ENCODE measurements at places on chromosomes 5 and 9.
A peak's percentile ranks its signal among the peaks of the same experiment; 100 is the strongest.

DNA sequence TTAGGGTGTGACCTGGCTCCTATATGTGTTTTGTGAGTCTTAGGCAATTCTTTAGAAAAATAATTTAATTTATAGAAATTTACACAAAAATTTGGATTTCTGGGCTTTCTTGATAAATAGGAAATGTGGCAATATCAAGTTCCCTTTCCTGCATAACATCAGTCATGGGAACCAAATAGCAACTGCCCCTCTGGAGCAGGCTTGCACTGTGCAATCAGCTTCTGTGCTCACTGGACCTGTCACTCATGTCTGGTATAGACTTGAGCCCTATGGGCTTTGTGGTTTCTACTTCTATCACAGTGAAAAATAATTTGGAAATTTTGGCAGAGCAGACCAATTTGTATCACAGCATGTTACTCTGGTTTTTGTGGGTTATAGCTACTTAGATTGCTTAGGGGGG lies 131.7 kb downstream of the ADGRV1 start:
- no peak for DNase-seq

GRCh38 chr5:154509784-154510555 lies 31.9 kb upstream of the HAND1 start:
- DNase-seq, result no peak

DNA sequence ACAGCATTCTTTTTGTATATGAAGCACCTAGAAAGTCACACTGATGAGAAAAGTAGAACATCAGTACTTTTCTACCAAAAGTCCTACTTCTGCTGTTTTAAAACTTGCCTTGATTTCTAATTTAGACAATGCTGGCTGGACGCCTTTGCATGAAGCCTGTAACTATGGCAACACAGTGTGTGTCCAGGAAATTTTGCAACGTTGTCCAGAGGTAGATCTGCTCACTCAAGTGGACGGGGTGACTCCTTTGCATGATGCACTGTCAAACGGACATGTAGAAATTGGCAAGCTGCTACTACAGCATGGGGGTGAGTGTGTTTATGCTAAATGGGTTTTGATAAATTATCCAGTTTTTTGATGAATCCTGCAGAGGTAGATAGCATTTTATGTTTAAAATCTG lies 73.5 kb downstream of the SLF1 start:
- DNase-seq, result peak; percentile 26

DNA sequence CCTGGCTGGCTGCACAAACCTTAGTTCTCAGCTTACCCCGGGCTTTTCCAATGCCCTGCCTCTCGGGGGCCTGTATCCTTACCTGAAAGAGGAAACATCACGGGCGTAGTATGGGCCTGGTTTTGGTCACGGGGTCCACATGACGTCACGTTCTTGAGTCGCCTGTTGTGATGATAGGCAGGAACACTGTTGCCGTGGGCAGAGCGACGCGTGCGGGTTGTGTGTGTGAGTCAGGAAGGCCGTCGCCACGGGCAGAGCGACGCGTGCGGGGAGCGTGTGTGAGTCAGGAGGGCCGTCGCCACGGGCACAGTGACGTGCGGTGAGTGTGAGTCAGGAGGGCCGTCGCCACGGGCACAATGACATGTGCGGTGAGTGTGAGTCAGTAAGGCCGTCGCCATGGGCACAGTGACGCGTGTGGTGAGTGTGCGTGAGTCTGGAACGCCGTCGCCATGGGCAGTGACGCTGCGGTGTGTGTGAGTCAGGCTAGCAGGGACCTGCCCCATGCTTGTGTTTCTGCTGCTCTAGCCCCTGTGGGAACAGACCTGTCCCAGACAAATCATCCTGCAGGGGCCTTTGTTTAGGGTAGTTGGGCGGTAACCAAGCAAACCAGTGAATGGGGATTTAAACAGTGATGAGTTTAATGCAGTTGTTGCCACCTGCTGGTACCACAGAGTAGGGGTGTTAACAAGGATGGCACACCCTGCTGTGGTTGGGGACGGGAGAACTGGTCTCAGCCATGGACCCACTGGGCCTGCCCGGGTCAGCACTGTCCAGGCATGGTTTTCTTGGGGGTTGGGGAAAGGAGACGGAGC lies 19.8 kb downstream of the TRIP13 start:
- DNase-seq, result peak; percentile 90

GRCh38 chr9:121252104-121252851 lies 15.7 kb upstream of the GSN start:
- no peak for DNase-seq

DNA sequence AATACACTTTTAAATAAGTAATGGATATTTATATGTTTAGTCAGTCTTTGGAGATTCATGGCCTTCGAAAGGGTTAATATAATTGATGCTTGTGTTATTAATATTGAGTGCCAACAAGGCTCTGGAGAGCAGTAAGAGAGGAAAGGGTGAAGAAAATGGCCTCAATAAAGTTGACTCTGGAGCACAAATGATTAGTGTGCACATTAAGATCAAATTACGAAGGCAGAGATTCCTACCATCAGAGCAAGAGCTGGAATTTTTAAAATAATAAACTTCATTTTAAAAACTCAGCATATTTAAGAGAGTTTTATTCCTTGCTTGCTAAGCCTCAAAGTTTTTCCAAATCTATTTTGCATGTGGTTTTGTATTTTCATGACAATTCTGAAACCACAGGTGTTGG lies 14.8 kb downstream of the SLC44A1 start:
- no peak for DNase-seq

DNA sequence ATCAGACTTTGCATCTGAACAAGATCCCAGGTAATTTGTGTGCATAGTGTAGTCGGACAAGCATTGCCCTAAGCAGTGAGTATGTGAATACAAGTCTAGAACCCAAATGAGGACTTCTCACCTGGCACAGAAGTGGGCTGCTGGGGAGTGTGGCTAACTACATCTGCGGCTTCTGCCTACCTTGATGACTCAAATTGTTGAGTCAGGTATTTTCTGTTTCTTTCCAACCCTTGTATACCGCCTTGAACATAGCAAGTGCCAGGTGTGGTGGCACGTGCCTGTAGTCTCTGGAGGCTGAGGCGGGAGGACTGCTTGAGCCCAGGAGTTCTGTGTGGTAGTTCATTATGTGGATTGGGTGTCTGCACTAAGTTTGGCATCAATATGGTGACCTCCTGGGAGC lies 7.9 kb upstream of the JADE2 start:
- no peak for DNase-seq

GRCh38 chr5:149221326-149221725 lies 50.3 kb upstream of the AFAP1L1 start:
- DNase-seq, result peak; percentile 34

DNA sequence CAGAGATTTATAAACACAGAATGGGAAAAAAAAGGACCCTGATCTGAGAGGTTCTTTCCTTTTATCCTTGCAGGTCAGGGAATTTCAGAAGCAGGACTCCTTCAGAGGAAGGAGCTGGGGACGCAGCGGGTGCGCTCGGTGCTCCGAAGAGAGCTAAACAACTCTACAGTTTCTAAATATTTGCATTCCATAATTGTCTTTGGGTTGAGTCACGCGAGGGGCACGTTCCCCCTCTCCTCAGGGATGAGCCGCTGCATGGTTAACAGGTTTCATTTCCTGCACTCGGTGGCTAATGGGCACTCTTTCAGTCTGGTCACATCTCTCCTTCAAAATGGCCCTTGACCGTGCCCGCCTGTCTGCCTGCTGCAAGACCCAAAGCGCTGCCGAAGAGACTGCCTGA lies 165.0 kb upstream of the HMHB1 start:
- DNase-seq, result peak; percentile 17

- no peak for DNase-seq
Observed at GRCh38 chr5:151631941-151632340, 40.8 kb upstream of the FAT2 start.

DNA sequence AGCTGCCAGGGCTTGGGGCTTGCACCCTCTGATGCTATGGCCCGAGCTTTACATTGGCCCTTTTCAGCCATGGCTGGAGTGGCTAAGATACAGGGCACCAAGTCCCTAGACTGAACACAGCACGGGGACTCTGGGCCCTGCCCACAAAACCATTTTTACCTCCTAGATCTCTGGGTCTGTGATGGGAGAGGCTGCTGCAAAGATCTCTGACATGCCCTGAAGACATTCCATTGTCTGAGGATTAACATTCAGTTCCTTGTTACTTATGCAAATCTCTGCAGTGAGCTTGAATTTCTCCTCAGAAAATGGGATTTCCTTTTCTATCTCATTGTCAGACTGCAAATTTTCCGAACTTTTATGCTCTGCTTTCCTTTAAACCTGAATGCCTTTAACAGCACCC lies 337.0 kb upstream of the SMC2 start:
- DNase-seq, result no peak

DNA sequence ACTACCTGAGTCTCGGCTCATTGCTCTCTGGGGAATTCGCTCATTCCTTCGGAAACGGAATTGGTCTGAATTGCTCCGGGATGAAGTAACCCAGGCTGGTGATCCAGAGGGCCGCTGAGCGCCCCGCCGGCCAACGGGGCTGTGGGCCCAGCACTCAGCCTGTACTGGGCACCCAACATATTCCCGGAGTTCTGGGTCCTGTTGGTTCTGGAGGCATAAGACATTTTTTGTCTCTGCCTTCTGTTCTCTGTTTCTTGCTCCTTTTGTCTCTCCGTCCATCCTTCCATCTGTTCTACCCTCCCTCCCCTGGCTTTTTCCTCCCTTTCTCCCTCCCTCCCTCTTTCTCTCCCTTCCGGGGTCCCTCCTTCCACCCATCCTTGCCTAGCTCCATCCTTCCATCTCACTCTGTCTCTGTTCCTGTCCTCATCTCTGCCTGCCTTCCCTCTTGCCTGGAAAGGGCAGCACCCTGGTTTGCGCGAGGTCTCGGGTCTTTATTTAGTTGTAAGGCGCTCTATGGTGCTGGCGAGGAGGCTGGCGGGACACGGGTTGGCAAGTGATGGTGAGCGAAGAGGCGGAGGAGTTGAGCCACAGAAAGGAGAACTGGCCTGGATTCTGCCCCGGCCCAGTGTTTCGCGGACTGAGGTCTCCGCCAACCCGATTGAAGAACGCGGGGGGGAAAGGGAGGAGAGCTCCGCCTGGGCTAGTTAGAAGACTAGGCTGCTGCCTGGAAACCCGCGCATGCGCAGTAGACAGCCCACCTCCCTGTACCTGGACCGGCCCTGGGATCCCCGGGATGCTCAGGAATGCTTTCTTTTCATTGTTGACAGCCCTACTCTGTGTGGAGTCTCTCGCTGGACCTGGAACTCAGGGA lies 1468.0 kb downstream of the FOXD4L5 start:
- peak; percentile 61 for DNase-seq

GRCh38 chr5:104146652-104147051 lies 584.1 kb upstream of the NUDT12 start:
- DNase-seq, result no peak

- DNase-seq, result peak; percentile 46
Observed at GRCh38 chr5:32233696-32234447, 59.8 kb upstream of the GOLPH3 start.

- DNase-seq, result no peak
Observed at GRCh38 chr9:116943970-116944369, 256.9 kb downstream of the TRIM32 start.

DNA sequence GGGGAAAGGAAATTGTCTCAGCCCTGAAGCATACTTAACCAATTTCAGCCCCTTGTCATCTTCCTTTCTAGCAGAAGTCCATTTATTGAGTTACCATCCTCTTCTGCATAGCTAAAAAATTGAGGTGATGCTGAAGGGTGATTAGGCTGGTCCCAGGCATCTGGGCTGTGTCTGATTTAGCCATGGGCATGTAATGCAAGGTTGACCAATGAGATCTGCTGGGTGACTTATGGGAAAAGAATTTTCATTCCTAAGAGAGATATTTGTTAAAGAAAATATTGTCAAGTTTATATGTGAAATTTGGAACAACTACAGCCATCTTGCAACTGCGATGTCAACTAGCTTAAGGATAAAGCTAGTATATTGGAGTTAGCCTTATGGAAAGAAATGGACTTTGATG lies 5.1 kb downstream of the ITGA2 start:
- no peak for DNase-seq

GRCh38 chr5:93107805-93108520 lies 473.1 kb downstream of the NR2F1-AS1 start:
- peak; percentile 3 for DNase-seq

GRCh38 chr9:129954868-129955550 lies 88.0 kb downstream of the FNBP1 start:
- no peak for DNase-seq

DNA sequence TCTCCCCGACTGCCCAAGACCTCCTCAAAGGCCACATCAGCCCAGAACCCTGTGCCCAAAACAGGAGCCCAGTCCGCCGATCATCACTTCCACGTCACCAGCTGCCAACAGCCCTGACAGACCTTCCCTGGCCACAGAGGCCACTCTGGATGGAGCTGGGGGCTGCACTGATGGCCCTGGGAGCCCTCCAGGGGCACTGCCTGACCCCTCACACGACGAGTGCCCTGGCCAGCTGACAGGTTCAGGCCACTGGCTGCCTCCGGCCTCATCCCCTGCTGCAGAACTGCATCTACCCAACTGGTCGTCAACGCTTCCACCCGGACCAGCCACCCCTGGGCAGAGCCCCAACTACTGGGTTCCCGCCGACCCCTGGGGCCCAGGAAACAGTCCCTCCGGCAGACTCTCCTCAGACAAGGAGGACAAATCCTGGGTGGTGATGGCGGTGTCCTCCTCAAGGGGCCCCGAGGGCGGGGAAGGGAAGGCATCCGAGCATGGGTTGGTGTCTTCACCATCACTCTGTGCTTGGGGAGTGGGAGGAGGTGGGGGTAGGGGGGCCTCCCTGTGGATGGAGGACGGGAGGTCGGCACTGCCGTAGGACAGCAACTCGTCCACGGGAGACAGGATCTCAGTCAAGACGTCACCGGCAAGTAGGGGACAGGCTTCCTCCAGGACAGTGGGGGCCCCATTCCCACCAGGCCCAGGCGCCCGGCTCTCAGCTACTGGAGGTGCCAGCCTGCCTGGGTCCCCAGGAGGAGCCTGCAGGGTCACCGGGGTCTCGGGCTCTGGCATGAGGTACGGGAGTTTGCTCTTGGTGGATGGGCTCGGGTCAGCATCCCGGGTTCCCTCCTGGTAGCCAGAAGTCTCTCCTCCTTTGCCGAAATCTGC lies 7.9 kb upstream of the QSOX2 start:
- no peak for DNase-seq

DNA sequence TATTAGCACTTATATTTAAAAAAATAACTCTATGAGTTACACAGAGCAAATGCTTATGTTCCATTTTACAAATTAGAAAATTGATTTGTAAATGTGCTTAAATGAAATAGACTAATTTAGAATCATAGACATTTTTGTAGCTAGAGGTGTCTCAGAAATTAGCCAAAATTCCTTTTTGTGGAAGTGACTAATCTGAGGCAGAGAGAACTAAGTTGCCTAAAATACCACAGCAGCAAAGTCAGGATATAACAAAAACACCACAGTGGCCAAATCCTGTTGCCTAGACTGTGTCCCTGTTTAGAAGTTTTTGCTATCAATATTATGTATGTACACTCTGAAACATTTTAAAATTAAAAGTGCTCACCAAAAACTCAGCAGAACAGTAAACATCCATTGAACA lies 18.7 kb downstream of the ADAMTSL1 start:
- peak; percentile 81 for DNase-seq

- DNase-seq, result peak; percentile 62
Observed at GRCh38 chr5:9401786-9402472, 143.9 kb downstream of the SEMA5A start.

GRCh38 chr9:111411266-111411665 lies 72.9 kb downstream of the ECPAS start:
- no peak for DNase-seq

- no peak for DNase-seq
Observed at GRCh38 chr9:615756-616155, 225.7 kb upstream of the DMRT1 start.

All from HCEC 1CT (cell line).